ENCODE measurements at places on chromosomes 4 and X.

DNA sequence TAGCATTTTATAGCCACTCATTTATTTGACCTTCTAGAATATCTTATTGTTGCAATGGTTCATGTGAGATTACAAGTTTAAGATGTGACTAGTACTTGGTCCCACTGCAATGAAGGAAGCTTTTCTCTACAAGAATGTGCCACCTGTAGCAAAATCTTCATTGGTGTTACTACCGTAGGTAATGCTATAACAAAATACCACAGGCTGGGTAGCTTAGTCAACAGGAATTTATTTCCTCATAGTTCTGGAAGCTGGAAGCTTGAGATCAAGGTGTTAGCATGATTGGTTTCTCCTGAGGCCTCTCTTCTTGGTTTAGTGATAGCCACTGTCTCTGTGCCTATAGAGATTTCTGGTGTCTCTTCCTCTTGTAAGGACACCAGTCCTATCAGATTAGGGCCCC lies 441.0 kb downstream of the GPM6A start:
- no peak for DNase-seq

- peak; percentile 41 for DNase-seq
These were observed 16.8 kb downstream of the FGFR3 start for GRCh38 chr4:1809754-1810502.

GRCh38 chr4:96056346-96056934 lies 216.5 kb downstream of the PDHA2 start:
- no peak for DNase-seq

- peak; percentile 32 for DNase-seq
These were observed 28.4 kb downstream of the DDX60L start for GRCh38 chr4:168451744-168452390.

DNA sequence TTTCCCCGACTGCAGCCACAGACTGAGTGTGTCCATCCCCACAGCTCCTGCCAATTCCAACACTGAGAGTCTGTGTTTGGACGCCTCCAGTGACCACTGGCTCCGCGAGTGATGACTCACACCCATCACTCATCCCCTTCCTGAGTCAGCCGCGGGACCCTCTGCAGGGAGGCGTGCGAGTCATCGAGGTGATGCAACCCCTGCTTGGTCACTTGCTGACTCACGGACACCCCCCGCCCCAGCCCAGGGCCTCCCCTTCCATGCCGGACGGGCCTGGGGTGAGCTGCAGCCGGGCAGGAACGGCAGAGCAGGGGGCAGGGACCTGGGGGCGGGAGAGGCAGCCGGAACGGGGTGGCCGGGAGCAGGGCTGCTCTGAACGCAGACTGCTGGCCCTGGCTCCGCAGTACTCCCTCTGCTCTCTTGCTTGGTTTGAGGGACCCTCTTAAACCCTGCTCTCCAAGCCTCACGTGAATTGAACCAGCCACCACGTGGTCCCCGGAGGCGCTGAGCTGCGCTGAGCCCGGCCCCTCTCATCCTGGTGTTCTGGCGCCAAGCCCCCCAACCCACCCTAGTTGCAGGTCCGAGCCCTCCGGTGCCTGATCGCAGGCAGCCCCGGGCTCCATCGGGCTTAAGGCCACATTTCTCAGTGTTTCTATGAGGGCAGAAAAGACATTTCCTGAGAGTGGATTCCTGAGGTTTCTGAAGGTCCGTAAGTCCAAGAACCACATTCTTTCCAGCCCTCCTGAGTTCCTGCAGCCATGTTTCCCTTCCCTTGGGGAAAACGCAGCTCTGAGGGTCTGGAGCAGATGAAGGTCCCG lies 32.4 kb downstream of the FGFRL1 start:
- peak; percentile 91 for DNase-seq

GRCh38 chr4:98491899-98492559 lies 166.4 kb downstream of the TSPAN5 start:
- no peak for DNase-seq

DNA sequence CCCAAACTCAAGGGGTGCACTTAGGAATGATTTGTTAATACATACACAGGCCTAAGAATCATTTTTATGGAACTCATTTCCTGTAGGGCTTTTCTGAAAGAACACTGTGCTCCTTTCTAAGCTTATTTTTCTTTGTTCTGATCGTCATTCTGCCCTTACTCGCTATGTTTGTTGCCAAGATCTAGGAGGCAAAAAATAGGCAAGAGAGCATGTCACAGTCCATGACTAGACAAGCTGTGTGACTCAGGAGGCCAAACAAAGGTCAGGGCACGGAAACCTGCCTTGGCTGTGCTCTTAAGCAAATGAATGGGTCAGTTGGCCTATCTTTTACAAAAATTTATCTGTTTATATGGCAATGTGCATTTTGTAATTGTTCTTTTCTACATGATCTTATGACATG lies 42.5 kb upstream of the C1GALT1C1 start:
- DNase-seq, result peak; percentile 29

DNA sequence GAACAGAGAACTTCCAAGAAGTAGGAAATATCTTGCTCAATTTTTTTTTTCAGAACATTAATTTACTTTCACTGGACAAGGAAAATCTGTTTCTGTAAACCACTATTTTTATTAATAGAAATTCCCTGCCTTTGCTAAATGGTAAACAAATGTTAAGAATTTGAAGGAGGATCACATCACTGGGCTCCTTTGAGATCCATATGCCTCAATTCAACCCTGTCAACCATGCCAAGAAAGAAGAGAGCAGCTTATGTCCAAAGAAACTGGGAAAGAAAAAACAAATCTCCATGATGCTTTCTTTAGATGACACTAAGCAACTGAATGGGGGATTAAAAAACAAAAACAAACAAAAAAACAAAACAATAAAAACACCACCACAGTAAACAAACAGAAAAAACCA lies 47.7 kb downstream of the LNX1 start:
- no peak for DNase-seq

GRCh38 chr4:41125558-41126311 lies 88.6 kb downstream of the APBB2 start:
- DNase-seq, result no peak

DNA sequence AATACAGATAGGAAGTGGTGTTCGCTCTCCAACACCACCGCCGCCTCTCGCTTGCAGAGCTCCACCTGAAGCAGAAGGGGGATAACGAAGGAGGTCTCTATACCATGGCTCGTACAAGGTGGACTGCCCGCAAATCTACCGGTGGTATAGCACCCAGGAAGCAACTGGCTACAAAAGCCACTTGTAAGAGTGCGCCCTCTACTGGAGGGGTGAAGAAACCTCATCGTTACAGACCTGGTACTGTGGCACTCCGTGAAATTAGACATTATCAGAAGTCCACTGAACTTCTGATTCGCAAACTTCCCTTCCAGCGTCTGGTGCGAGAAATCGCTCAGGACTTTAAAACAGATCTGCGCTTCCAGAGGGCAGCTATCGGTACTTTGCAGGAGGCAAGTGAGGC lies 5.2 kb upstream of the BMP15 start:
- DNase-seq, result peak; percentile 5

GRCh38 chrX:153320555-153321184 lies 897 bp downstream of the PNMA6F start:
- no peak for DNase-seq

DNA sequence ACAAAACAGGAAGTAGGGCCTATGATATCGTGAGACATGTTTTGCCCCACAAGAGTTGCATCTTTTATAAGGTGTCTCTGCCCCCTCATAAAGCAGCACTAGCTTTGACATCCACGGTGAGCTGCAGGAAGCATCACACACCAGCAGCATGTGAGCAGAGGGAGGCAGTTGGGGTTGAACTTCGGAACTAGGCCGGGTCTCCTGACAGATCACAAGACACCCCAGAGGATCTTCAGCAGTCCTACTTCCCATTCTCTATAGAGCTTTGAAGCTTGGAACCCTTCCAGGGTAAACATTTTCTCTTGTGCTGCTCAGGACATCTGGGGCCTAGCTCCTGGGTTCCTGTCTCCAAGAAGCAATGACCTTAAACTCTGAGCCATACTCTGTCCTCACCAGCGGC lies 27.5 kb downstream of the YY2 start:
- peak; percentile 14 for DNase-seq

GRCh38 chr4:1541449-1542225 lies 135.4 kb upstream of the NKX1-1 start:
- DNase-seq, result no peak

- DNase-seq, result no peak
These were observed 227.3 kb upstream of the NOCT start for GRCh38 chr4:138788267-138788790.

GRCh38 chr4:141898346-141898745 lies 262.0 kb downstream of the IL15 start:
- DNase-seq, result no peak

- DNase-seq, result no peak
These were observed 751 bp upstream of the RGS12 start for GRCh38 chr4:3291969-3292570.

DNA sequence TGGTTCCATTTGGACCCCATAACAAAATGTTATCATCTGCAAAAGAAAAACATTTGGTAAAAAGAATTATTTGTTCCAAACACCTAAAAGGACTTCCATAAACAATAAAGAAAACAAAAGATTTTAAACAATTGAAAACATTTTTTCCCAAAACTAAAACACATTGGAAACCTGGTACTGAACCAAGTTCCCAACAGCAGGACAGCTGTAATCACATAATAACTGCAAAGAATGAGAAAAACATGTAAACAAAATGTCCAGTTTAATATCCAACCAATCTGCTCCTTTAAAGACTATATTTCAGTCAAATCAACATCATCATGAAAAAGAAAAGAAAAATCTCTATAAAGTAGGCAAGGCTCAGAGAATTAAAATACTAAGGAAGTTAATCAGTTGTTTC lies 36.3 kb downstream of the PRDM5 start:
- DNase-seq, result no peak

DNA sequence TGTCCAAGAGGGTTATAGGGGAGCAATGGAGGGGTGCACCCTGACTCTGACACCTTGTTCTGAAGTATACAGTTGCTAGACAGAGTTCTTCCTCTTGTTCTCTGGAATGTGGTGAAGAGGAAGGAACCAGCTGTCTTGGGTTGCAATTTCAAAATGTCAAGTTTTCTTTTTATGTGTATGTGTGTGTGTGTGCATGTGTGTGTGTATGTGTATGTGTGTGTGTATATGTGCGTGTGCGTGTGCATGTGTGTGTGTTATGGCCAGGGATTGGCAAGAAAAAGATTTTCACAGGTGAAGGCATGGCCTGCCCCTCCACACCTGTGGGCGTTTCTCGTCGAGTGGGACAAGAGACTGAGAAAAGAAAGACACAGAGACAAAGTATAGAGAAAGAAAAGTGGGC lies 81.6 kb upstream of the ADGRA3 start:
- peak; percentile 83 for DNase-seq

DNA sequence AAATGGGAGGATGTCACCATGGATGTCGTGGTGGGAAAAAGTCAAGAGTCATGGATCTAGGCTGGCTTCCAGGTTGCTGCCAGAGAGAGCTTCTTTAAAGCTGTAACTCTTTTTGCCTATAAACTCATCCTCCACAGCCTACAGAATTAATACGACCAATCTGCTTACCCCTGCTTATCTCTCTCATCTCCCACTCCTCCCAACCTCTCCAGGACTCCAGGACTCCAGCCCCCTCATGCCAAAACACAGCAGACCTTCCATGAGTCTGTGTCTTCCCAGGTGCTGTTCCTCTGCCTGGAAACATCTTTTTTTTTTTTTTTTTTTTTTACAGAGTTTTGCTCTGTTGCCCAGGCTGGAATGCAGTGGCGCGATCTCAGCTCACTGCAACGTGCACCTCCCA lies 15.3 kb upstream of the SLC10A4 start:
- DNase-seq, result no peak

- DNase-seq, result no peak
These were observed 10.0 kb downstream of the ETFDH start for GRCh38 chr4:158682066-158682465.

GRCh38 chrX:105282077-105282476 lies 61.6 kb upstream of the TEX13A start:
- no peak for DNase-seq

DNA sequence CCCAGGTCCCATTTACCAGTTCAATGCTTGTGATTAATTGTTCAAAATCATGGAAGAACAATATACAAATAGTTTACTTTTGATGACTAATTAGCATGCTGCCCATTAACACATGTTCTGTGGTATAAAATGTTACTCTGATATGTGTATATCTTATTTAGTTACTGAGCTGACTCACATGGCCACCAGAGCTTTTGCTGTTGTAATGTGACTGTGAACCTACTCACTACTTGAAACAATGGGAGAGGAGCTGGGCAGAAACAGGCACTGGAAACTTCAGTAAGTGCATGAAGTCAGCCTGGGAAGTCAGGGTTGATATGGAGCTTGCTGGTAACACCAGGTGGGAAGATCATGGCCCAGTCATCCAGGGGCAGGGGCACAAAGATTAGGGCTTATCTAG lies 72.7 kb upstream of the MAD2L1 start:
- DNase-seq, result peak; percentile 28

DNA sequence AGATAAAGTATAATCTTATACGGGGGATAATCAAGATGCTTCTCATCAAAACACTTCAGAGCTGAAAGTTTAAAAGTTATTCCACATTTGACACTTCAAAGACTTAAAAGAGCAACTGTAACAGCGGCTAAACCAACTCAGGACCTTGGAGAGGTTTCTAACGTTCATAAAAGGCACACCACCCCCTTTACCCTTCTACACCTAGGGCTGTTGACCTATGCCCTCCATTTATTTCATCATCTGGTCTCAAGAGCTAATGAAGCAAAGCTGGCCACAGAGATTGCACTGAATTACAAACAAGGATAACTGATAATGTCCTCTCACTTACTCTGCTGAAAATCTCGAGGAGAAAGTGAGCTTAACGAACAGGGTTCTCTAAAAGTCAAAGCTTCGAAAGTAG lies 1.1 kb upstream of the RPS6KA6 start:
- DNase-seq, result no peak

GRCh38 chr4:159146488-159146887 lies 43.6 kb downstream of the RAPGEF2 start:
- DNase-seq, result no peak

- no peak for DNase-seq
These were observed 11.7 kb upstream of the SHOX start for GRCh38 chrX:618761-619450.

- no peak for DNase-seq
These were observed 1.3 kb downstream of the NEXMIF start for GRCh38 chrX:74923942-74924448.
